ENCODE measurements at places on chromosomes 1 and 21.

DNA sequence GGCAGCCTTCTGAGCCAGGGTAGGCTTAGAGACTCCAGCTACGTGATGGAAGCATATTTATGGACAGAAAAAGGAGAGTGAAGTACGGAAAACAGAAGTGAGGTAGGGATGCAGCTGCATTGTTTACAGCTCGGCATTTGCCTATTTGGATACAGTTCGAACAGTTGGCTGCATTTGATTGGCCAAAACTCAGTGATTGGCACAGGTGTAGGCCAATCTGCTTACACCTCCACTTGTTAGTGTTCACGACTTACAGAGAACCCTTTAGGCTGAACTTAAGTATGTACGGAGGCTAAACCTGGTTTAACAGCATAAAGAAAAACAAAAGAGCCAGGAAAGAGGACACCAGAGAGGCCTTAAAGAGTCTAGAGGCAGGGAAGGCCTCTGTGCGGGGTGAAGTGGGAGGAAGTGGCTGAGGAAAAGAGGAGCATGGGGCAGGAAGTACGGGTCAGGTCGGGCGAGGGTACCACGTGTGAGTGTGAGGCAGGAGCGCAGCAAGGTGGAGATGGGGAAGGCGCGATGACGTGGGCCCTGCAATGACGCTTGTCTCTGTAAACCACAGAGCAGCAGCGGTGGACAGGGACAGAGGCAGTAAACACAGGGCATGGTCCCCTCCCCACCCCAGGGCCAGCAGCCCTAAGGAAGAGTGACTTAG is 32.0 kb downstream of the RSPH1 start:
- DNase-seq, result peak; percentile 92

- DNase-seq, result peak; percentile 39
Measured at GRCh38 chr1:51535006-51535592, 16.0 kb upstream of the EPS15 start.

GRCh38 chr1:205423814-205424399 is 2.1 kb upstream of the LEMD1 start:
- DNase-seq, result no peak

DNA sequence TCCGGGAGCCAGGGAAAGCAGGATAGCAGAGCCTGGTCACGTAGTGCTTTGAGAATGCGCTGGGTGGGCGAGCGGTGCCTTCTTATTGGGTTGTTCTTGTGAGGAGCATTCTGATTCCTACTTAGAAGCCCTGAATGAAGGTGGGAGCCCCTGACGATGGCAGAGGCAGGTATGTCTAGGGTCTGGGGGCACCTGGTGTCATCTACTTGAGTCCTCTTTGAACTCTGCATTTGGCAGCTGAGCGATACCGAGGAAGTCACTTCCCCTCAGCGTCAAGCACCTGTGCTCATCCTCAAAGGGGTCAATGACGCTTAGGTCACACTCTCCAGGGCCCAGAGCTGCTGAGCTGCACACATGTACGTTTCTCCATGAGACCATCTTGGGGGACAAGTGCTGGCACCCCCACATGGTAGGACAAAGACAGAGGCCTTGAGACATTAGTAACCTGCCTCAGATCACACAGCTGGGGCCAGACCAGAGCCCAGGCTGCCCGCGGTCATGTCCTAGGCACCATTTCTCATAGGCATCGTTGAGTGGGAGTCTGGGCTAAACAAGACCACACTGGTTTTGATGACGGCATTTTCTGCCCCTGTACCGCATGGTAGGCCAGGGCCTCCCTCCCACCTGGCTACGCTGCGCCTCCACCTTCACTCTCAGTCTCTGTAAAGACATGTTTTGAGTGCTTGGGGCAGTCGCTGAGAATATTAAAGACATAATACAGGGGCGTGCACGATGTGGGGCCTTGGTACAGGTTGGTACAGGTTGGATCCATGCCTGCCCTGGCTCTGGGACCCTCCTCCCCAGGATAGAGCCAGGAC is 69.1 kb upstream of the ABCG1 start:
- no peak for DNase-seq

DNA sequence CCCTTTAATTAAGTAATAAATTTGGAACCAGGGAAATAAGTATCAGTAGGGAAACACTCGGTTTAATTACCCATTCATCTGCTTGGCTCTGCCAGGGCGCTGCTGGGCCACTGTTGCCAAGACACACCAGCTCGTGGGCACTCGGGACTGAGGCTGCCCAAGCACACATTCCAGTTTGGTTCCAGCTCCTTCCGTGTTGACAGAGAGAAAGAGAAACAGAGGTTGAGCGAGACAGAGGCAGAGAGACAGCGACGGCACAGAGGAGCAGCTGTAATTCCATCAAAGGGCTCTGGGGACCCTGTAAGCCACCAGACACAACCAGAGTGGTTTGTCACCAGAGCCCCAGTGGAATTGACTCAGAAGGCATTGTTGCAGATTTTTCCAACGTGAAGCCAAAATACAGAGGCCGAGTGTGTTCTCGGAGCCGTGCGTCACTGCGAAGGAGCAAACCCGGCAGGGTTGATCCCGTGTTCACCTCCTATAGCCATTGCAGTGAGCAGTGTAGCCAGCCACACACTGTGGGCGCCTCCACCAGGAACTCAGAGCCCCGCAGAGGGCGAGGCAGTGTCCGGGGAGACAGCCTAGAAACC is 33.5 kb downstream of the SYF2 start:
- no peak for DNase-seq

DNA sequence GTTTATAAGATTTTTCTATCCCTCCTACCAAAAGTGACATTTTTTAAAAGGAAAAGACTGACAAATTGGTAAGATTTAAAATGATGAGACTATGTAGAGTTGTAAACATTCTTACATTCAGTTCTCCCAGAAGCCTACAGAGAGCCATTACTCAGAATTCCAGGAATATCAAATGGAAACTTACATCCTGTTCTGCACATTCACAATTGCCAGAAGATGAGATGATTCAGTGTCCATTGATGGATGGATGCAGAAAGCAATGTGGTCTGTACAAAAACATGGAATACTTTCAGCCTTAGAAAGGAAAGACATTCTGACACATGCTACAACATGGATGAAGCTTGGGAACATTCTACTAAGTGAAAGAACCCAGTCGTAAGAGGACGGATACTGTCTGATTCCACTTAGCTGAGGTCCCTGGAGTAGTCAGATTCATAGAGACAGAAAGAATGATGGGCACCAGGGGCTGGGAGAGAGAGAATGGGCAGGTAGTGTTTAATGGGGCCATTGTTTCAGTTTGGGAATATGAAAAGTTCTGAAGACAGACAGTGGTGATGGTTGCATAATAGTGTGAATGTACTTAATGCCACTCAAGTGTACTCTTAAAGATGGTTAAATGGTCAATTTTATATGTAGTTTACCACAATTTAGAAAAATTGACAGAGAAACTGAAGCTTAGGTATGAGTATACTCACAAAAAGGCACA is 16.6 kb downstream of the MX1 start:
- no peak for DNase-seq

DNA sequence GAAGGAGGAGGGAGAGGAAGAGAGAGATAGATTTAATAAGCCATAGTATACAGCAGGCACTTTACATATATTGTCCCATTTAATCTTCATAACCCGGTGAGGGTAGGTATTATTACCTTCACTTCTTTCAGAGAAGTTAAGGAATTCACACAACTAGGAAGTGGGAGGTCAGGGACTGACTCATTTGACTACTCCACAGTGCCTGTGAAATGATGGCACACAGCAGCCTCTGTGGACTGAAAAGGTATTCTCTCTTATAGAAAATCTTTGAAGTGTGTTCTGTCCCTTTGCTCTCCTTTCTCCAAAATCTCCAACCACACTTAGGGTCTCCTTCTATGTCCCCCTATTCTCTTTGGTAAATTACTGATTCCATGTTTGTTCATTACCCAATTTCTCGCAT is 23.9 kb downstream of the PALMD start:
- DNase-seq, result no peak

GRCh38 chr1:15952317-15953258 is 23.3 kb downstream of the ZBTB17 start:
- DNase-seq, result peak; percentile 38

DNA sequence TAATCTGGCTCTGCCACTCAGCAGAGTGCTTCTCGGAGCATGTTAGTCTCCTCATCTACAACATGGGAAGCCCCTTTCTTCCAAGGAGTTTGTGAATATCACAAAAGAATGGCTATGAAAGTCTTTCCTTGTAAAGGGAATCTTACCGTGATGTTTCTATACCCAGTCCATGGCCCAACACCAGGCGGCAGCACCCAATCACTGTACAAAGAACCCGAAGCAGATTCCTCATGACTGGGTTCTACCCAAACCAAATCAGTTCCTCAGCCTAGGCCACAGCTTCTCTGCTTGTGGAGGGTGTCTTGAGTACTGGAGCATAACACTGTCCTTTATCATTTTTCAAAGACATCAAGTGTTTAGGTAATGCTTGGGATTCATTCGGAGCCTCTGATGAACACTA is 16.6 kb upstream of the SLFNL1 start:
- DNase-seq, result no peak

GRCh38 chr1:182596934-182597333 is 7.3 kb downstream of the RGS16 start:
- no peak for DNase-seq

DNA sequence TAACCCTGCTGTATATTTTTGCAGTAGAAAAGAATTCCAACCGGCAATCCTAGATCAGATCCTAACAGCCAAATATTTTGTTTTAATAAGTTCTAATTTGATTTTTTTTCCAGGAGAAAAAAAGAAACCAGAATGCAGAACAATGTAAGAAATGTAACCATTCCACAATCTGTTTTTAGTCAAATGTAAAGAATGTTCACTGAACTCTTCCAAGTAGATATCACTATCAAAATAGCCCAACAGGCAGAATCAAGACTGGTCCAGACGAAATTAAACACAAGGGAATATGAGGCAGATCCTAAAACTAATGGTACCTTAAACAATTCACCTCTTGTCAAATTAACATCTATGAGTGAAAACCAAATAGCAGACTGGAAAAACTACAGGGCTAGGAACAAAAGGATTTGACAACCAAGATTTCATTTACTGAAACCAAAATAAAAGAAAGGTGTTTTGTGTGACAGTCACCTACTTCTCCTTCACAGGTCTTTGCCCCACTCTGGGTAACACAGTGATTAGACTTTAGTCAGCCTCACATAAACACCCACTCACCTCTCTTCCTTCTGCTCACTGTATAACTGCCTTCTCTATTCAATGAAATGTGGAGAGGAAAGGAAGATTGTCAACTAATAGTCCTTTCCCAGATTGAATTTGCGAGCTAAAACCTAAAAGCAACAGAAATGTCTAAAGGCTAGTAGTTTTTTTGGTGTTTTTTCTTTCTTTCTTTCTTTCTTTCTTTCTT is 137.9 kb downstream of the FAF1 start:
- DNase-seq, result no peak

GRCh38 chr1:218330043-218330623 is 15.0 kb upstream of the TGFB2 start:
- peak; percentile 31 for DNase-seq

GRCh38 chr1:228000836-228001563 is 5.8 kb upstream of the WNT3A start:
- no peak for DNase-seq

DNA sequence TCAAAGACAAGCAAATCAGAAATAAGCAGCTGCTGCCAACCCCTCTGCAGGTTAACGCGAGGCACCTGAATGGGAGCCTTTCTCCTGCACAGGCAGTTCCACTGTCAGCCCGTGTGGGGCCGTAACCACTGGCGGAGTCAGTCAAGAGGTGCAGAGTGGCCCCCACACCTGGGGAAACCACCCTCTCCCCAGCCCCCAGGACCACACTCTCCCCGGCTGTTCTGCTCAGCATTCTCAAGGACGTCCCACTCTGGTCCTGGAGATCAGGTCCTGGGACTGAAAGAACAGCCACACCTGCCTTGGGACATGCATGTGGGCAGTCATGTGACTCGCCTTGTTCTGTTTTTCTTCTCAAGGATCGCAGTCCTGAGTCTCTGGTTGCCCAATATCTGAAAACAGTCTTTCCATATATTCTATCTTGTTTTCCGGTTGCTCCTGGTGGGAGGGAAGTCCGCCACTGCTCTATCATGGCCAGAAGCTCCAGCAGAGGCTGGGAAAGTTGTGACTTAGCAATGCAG is 252.5 kb downstream of the PTPRU start:
- no peak for DNase-seq

DNA sequence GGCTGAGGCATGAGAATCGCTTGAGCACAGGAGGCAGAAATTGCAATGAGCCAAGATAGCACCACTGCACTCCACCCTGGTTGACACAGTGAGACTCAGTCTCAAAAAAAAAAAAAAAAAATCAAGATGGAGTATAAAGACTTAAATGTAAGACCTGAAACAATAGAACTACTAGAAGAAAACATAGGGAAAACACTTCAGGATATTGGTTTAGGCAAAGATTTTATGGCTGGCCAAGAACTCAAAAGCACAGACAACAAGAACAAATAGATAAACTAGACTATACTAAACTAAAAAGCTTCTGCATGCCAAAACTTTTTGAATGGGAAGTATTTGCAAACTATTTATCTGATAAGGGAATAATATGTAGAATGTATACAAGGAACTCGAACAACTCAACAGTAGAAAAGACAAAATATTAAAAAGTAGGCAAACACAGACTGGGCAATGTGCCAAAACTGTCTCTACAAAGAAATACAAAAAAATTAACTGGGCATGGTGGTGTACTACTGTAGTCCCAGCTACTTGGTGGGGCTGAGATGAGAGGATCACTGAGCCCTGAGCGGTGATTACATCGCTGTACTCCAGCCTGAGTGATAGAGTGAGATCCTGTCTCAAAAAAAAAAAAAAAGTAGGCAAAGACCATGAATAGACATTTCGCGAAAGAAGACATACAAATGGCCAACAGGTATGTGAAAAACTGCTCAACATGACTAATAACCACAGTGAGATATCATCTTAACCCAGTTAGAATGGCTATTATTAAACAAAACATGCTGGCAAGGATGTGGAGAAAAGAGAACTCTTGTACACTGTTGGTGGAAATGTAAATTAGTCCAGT is 25.3 kb downstream of the DTL start:
- DNase-seq, result no peak

DNA sequence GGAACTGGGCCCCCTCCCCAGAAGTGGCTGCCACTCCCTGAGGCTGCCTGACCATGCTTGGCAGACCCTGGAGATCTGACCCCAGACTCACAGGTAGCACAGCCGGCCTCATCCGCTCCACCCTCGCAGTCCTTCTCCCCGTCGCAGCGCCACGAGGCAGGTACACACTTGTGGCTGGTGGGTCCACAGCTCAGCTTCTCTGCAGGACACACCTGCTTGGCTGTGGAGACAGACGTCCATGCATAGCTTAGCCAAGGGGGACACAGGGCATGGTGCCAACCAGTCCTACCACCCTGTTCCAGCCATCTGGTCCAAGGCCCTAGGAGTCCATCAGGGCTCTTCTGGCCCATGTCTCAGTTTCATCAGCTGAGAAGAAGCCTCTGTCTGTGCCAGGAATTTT is 42.2 kb upstream of the MAGOH start:
- DNase-seq, result no peak

- DNase-seq, result no peak
Measured at GRCh38 chr1:7985851-7986612, 24.5 kb downstream of the PARK7 start.

- DNase-seq, result no peak
Measured at GRCh38 chr1:199356561-199356960, 670.9 kb upstream of the NR5A2 start.

DNA sequence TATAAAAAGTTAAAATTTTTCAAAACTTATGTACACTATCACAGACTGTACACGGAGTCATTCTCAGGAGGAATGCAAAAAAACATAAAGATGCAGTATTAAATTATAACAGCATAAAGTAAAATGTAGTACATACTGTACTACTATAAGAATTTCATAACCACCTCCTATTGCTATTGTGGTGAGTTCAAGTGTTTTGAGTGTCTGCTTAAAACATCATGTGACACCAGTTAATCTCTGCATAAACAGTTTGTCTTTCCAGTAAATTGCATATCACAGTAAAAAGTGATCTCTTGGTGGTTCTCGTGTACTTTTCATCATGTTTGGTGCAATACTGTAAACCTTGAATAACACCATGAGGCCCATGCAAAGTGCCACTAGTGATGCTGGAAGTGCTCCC is 45.2 kb downstream of the SDCCAG8 start:
- no peak for DNase-seq

All from HCT116 (cell line).